ENCODE measurements at places on chromosomes 4 and X.

GRCh38 chr4:94700298-94700697 is 57.5 kb upstream of the BMPR1B start:
- no peak for DNase-seq

- DNase-seq, result no peak
These were observed 124.6 kb downstream of the RAP1GDS1 start for GRCh38 chr4:98385831-98386230.

DNA sequence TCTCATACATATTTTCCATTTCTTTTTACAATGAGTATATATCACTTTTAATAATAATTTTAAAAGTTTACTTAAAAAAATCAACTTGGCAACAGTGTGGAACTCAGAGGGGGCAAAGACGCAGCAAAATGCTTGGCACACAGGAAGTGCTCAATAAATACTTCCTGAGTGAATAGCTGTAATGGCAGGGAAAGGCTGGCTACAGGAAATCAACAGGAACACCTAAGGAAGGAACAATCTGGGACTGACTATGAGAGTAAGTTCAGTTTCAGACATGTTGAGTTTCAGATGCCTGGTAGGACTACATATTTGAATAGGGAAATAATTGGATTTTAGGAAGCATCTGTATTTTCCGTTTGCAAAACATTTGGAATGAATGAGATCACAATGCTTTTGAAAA is 137.6 kb downstream of the SCLT1 start:
- DNase-seq, result no peak

- DNase-seq, result no peak
These were observed 708.9 kb upstream of the HS3ST1 start for GRCh38 chr4:12137575-12137974.

DNA sequence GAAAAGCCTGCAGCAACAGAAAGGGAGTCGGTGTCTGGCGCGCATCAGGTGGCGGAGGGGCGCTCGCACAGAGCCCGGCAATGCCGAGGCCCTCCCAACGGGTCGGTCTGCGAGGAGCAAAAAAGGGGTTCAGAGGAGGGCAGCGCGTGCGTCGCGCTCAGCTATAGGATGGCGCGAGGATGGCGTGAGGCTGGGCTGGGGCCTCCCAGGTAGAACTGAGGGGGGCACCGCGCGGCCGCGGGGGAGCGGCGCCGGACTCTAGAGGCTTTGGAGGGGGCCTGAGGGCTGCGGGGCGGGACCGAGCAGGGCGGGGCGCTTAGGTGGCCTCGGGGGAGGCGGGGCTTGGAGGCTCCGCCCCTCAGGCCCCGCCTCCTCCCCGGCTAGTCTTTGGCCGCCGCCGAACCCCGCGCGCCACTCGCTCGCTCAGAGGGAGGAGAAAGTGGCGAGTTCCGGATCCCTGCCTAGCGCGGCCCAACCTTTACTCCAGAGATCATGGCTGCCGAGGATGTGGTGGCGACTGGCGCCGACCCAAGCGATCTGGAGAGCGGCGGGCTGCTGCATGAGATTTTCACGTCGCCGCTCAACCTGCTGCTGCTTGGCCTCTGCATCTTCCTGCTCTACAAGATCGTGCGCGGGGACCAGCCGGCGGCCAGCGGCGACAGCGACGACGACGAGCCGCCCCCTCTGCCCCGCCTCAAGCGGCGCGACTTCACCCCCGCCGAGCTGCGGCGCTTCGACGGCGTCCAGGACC is at the start of gene PGRMC1:
Gene PGRMC1, plus strand, starts transcription at position 414 of the 751 bp plus-strand sequence. Its CDS starts 79 bp downstream, at position 493.
- DNase-seq, result peak; percentile 78

GRCh38 chrX:68675571-68675970 is 28.1 kb downstream of the STARD8 start:
- DNase-seq, result no peak

DNA sequence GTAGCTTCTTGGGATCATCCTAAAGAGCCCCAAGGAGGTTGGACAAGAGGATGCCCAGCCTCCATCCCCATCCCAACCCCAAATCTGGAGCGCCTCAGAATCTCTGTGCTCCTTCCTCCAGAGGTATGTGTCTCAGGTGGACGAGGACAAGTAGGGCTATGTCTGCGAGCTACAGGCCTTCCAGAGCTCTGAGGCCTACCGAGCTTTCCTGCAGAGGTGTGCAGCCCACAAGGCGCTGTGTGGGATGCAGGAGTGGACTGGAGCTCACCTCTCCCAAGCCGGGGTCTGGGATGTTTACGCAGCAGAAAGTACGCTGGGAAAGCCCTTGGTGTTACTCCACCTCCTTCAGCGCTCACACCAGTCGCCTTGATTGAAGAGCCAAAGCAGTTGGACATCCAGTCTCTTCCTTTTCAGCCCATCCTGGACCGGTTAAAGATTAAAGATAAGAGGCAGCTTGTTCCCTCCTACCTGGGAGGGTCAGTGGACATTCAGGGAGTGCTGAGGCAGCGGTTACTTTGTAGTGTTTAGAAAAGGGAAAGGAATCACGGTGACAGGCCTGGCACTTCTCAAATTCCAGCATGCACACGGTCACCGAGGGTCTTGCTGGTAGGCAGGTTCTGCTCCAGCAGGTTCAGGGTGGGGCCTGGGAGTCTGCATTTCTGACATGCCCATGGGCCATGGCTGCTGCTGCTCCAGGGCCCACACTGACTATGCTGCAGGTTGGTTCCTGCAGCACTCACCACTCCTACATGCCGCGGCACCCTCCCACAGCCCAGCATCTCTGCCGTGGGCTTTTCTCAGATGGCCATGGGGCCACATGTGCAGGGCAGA is 29.5 kb upstream of the JAKMIP1 start:
- no peak for DNase-seq

GRCh38 chr4:177108708-177109107 is 201.0 kb upstream of the NEIL3 start:
- DNase-seq, result peak; percentile 45
